Psoas muscle (tissue), 8 donors: ENCODE measurements at places on chromosomes 16 and 17. TPM values are rescaled to one million over a fixed set of nuclear protein-coding genes. Genes with fewer than 3 reads are reported as not detected.

FGF11 gene
- total RNA-seq: 10.2 TPM

PRSS33 gene
- not detected for total RNA-seq

SEPTIN1 gene
- 0.71 TPM for total RNA-seq

PDILT gene
- not detected for total RNA-seq

MPV17L gene
- 26.2 TPM for total RNA-seq

MAF gene
- total RNA-seq: 35.2 TPM

NPLOC4 gene
- 204 TPM for total RNA-seq

ACSM5 gene
- 4.8 TPM for total RNA-seq

TOX3 gene
- total RNA-seq: not detected

- H3K27ac ChIP-seq: no peak overlapping the region
- H3K27me3 ChIP-seq: no peaks in the 10 kb centered on the region
- H3K4me3 ChIP-seq: no peak overlapping the region
Observed at GRCh38 chr16:55436587-55436986, 42.4 kb upstream of the MMP2 start.

DNA sequence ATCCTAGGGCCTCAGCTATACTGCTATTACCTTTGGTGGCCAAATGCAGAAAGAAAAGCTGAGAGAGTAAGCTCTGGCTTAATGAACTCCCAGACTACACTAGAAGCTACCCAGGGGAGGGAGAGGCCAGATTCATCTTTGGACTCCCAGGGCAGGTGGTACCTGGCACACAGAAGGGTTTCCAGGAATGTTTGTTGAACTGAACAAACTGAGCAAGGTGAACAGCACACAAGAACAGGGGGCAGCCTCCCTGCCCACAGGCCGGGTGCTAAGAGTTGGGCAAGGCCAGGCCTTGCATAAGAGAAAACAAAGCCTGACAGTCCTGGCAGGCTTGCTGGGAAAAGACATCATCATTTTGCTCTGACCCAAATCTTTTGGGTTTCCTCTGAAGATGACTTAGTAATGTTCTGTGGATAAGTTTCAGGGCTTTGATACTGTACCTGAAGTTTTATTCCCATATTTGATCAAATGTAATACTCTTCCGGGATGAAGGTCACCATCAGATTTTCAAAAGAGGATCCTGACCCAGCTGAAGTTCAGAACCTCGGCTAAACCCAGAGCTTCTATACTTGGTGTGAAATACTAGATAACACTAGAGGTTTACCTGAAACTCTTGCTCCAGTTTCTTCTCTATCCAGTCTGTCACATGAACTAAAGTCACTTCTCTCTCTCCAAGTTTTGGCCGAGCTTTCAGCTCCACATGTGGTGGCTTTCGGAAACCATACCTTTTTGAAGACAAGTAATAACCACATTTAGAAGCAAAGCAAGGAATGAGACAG is 20.5 kb upstream of the ERN1 start:
- no peaks in the 10 kb centered on the region for H3K27me3 ChIP-seq
- peaks cover 12% of the 10 kb centered on the region for H3K36me3 ChIP-seq
- peaks cover 87% of the 10 kb centered on the region for H3K4me1 ChIP-seq
- peak overlapping the region; percentile 95 for H3K27ac ChIP-seq
- H3K4me3 ChIP-seq: no peak overlapping the region

- no peak for DNase-seq
- peaks cover 16% of the 10 kb centered on the region for H3K27me3 ChIP-seq
Observed at GRCh38 chr17:73743518-73744201, 99.4 kb upstream of the SDK2 start.

- no peak for DNase-seq
- no peaks in the 10 kb centered on the region for H3K36me3 ChIP-seq
- H3K27me3 ChIP-seq: no peaks in the 10 kb centered on the region
- no peak overlapping the region for H3K4me3 ChIP-seq
- H3K27ac ChIP-seq: no peak overlapping the region
Observed at GRCh38 chr16:53721017-53721416, 17.1 kb downstream of the FTO start.

DNA sequence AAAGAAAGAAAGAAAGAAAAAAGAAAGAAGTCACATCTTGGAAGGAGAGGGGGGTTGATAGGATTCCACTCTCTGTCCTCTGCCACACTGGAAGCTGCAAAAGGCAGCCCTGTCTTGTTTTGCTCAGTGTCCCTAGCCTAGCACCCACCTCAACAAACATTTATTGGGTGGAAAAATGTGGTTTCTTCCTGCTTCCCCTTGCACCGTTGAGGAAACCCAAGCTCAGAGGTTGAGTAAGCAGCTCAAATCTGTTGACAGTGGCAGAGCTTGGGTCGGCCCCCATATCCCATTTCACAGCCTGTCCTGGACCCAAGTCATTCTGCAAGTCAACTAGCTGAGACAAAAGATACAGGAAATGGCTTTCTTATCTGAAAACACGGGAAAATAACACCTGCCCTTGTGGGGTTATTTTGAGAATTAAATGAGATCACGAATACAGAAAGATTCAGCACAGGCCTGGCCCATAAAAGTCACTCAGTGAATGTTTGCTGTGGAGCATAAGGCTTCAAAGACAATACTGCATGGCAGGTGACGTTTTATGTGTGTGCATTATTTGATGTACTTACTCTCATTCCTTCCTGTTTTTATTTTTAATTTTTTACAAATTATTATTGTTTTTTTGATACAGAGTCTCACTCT is 63.6 kb downstream of the SCNN1B start:
- H3K27me3 ChIP-seq: no peaks in the 10 kb centered on the region
- DNase-seq: no peak
- H3K27ac ChIP-seq: no peak overlapping the region
- H3K4me1 ChIP-seq: peaks cover 8% of the 10 kb centered on the region
- no peaks in the 10 kb centered on the region for H3K36me3 ChIP-seq
- no peak overlapping the region for H3K4me3 ChIP-seq

DNA sequence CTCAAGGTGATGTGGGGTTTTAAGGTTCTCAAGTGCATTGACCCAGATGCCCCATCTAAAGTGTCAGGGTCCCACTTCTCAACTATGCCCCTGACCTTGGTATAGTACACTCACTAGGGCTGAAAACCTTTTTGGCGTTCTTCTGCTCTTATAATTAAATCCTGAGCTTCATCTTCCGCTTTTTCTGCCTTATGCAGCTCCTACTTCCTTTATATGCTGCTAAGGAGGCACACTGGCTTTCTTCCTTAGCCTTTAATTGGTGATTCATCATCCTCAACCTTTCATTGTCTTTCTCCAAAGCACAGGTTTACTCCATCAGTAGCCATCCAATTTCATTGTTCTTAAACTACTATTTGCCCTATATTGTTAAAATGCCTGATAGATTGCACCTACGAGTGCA is 5.3 kb upstream of the NF1 start:
- H3K27ac ChIP-seq: no peak overlapping the region
- DNase-seq: no peak
- H3K4me1 ChIP-seq: no peaks in the 10 kb centered on the region
- H3K4me3 ChIP-seq: no peak overlapping the region
- H3K27me3 ChIP-seq: no peaks in the 10 kb centered on the region

GRCh38 chr17:51373489-51374152 is 113.3 kb downstream of the UTP18 start:
- no peak for DNase-seq
- no peaks in the 10 kb centered on the region for H3K36me3 ChIP-seq
- H3K4me1 ChIP-seq: no peaks in the 10 kb centered on the region
- H3K27me3 ChIP-seq: no peaks in the 10 kb centered on the region
- no peak overlapping the region for H3K27ac ChIP-seq
- no peak overlapping the region for H3K4me3 ChIP-seq

DNA sequence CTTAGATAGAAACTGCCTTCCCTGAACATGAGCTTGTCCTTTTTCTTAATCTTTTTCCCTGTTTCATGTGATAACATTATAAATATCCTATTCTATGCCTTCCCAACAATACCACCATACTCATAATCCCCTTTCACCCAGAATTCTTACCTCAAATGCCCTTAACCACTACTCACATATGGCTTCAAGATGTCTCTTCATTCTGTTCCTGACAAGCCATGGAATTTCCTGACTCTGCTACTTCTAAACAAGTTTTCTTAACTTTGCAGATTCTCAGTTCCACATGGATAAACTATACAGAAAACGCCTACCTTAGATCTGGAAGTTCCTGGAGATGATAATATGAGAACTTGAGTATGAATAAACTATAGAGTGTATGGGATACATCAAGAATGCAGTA is 1217.8 kb downstream of the CDH8 start:
- DNase-seq: no peak
- H3K4me1 ChIP-seq: no peaks in the 10 kb centered on the region
- no peak overlapping the region for H3K4me3 ChIP-seq
- H3K36me3 ChIP-seq: no peaks in the 10 kb centered on the region

GRCh38 chr17:50139185-50139783 is 9.3 kb upstream of the SAMD14 start:
- no peak for DNase-seq
- H3K4me1 ChIP-seq: peaks cover 6% of the 10 kb centered on the region
- H3K27ac ChIP-seq: peak overlapping the region; percentile 24

DNA sequence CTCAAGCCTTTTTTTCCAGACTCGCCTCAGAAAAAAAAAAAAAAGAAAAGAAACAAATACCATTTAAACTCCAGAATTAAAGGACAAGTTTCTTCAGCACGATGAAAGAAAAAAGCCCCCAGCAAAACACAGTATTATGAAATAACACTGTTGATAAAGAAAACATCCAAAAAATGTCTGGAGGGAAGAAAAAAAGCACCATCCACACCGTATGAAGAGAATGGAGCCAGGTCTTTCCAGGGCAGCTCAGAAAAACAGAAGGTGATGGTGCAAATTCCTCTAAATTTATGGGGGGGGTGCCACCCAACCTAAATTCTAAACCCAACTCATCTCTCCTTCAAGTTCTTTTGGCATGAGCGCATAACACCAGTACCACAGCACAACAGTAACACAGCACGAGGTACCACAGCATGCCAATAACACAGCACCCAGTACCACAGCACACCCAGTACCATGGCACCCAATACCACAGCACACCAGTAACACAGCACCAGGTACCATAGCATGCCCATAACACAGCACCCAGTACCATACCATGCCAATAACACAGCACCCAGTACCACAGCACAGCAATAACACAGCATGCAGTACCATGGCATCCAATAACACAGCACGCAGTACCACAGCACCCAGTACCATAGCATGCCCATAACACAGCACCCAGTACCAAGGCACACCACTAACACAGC is 19.0 kb downstream of the AXIN1 start:
- no peak overlapping the region for H3K4me3 ChIP-seq
- no peaks in the 10 kb centered on the region for H3K36me3 ChIP-seq
- DNase-seq: no peak

DNA sequence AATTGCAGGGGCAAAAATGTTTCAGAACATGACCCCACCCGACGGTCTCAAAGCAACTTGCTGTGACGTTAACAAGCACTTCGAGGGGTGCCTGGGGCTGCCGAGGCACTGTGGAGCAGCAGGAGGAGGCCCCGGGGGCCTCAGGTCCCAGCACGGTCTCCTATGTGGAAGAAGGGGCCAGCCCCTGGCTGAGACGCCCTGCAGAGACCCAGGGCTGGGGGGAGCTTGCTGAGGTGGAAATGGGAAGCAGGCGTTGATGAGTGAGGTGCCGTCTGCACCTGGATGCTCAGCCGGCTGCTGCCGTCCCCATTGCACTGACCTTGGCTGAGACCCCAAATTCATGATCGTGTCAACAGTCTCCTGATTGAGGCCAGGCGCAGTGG is 46.5 kb downstream of the NT5M start:
- H3K36me3 ChIP-seq: no peaks in the 10 kb centered on the region
- DNase-seq: no peak
- peaks cover 14% of the 10 kb centered on the region for H3K4me1 ChIP-seq
- no peak overlapping the region for H3K4me3 ChIP-seq
- no peak overlapping the region for H3K27ac ChIP-seq
- no peaks in the 10 kb centered on the region for H3K27me3 ChIP-seq

GRCh38 chr17:82228278-82228841 is 482 bp upstream of the SLC16A3 start:
- peak; percentile 54 for DNase-seq
- no peaks in the 10 kb centered on the region for H3K27me3 ChIP-seq
- H3K27ac ChIP-seq: peak overlapping the region; percentile 77
- no peaks in the 10 kb centered on the region for H3K36me3 ChIP-seq

GRCh38 chr17:62680541-62681052 is 53.1 kb downstream of the MRC2 start:
- no peaks in the 10 kb centered on the region for H3K36me3 ChIP-seq
- no peaks in the 10 kb centered on the region for H3K4me1 ChIP-seq
- H3K4me3 ChIP-seq: no peak overlapping the region
- DNase-seq: no peak
- H3K27me3 ChIP-seq: no peaks in the 10 kb centered on the region

- H3K27me3 ChIP-seq: peaks cover 2% of the 10 kb centered on the region
- no peaks in the 10 kb centered on the region for H3K36me3 ChIP-seq
- no peak for DNase-seq
- H3K4me1 ChIP-seq: no peaks in the 10 kb centered on the region
- H3K4me3 ChIP-seq: no peak overlapping the region
Observed at GRCh38 chr17:20202141-20202621, 193.0 kb downstream of the SPECC1 start.

GRCh38 chr17:13265311-13265710 is 247.5 kb upstream of the ELAC2 start:
- no peaks in the 10 kb centered on the region for H3K4me1 ChIP-seq
- H3K36me3 ChIP-seq: no peaks in the 10 kb centered on the region
- no peaks in the 10 kb centered on the region for H3K27me3 ChIP-seq
- H3K4me3 ChIP-seq: no peak overlapping the region
- no peak for DNase-seq
- H3K27ac ChIP-seq: no peak overlapping the region
